ENCODE measurements at places on chromosomes 2 and 18.

- DNase-seq, result no peak
Observed at GRCh38 chr18:5513947-5514346, 29.9 kb downstream of the EPB41L3 start.

DNA sequence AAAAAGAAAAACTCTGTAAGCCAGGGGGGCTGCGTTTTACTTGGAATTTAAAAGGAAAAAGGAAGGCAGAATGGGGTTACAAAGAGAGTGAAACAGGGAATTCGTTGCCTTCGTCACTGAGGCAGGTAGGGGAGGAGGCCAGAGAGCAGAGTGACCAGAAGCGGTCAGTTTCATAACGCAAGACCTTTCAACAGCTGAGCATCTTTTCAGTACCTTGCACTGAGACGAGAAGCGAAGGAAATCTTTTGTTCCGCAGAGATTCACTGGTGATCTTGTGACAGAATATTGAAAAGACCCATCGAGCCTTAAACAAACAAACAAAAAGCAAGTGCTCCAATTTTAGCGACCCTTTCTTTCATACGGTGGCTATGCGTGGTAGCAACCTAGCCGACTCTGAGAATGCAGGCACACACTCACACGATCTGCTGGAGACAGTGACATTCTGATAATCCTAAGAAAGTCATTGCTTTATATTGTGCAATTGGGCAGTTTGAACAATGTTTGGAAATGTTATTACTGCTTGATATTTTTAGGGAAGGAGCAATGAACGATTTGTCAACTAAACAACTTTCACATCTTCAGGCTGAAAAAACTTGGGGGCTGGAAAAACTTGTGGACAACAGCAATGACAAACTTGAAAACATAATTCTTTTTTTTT is 93.8 kb upstream of the ODC1 start:
- DNase-seq, result no peak

- DNase-seq, result no peak
Observed at GRCh38 chr2:42233976-42234441, 64.9 kb downstream of the EML4 start.

GRCh38 chr2:150007815-150008430 is 420.3 kb upstream of the MMADHC start:
- DNase-seq, result no peak

DNA sequence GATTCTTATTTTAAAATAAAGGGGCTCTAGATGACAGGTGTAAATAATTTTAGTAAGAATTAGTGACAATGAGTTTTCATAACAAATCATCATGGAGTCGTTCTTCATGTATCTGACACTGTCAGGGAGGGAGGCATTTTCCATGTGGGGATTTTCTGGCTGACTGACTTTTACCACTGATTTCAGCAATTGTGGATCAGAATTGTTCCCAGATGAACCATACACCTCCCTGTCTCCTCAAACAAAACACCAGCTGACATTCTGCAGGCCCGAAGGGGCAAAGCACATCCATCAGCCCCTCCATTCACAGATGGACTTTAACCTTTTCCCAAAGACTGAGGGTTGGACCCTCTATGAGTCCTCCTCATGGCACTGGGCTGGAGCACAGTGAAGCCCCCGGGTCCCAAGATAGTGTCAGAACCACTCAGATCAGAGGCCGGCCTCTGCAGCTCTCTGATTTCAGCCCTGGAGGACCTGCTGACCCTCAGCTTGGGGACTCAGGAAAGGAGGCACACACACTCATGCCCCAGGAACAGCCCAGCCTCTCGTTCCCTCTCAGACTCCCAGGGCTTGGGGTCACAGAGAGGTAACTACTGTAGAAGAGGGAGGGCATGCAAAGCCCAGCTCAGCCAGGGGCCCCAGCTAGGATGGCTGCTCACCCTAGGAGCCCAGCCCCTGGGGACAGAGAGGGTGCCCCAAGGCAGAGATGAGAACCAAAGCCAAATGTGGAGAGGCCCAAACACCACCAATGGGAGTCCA is 43.2 kb upstream of the LOXHD1 start:
- no peak for DNase-seq

All from SK-N-MC (cell line).